Memory B cell (primary cell): ENCODE measurements at places on chromosomes 13 and 19.

GRCh38 chr19:12956446-12957388 is at the start of gene GADD45GIP1:
TSS of gene GADD45GIP1 (minus strand) at chr19:12957223. CDS start at chr19:12957212, 11 bp downstream.
- DNase-seq: peak; percentile 86

DNA sequence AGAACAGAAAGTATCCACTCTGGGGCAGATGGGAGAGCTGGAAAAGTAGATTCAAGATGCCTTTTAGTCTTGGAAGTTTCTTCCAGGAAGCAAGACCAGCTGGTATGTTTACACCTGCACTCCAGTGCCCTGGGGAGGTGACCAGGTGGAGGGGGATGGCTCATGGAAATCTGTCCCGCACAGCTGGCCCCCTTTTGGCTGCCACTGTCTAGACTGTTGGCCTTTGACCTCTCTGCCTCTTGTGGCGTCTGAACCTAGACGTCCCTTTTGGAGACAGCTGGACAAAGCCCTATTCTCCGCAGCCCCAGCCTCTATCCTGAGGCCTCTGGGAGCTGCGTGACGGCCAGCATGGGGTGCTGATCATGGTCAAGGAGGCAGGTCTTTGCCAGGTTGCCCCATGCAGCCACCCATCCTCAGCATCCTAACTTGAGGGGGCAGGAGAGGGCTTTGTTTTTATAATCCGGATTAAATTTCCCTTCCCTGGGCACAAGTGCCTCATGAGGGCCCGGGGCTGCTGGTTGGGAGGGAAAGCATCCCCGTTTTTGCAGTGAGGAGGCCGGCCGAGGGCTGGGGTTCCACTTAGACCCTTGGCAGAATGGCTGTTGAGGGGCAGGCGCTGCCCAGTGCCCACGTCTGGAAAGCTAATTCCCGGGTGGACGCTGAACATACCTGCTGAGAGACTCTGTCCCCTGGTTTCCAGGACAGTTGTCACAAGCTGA is 17.3 kb upstream of the GDF15 start:
- no peak for DNase-seq

DNA sequence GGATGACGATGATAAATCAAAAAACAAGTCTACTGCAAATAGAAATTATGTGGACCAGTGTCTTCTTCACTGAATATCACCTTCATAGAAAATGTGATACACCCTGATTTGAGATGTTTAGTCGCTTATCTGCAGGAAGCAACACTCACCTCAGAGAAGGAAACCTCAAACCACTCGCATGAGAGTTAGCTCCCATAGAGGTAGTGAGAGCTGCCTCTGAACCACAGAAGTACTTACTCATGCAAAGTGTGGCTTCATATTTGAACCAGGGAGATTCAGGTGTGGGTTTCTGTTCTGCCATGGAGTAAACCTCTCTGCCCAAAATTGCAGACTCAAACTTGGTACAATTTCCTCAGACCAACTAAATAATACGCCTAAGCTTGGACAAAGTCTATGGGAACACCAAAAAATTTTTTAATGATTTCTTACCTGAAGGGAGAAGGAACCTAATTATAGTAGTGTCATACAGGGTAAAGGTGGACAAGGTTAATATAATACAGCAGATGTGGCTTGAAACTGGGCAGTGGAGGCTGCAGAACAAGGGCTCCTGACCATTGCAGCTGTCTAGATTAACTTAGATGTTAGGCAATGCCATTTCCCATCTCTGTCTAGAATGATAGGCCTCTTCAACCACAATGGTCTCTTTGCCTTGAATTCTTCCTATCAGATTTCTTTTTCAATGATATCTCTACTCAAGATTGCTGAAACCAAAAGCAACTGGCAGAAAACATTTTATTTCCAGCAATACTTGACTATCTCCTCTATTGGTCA is 29.6 kb upstream of the RCBTB2 start:
- no peak for DNase-seq

- DNase-seq: no peak
Measured at GRCh38 chr13:76522083-76522755, 364.0 kb downstream of the KCTD12 start.

DNA sequence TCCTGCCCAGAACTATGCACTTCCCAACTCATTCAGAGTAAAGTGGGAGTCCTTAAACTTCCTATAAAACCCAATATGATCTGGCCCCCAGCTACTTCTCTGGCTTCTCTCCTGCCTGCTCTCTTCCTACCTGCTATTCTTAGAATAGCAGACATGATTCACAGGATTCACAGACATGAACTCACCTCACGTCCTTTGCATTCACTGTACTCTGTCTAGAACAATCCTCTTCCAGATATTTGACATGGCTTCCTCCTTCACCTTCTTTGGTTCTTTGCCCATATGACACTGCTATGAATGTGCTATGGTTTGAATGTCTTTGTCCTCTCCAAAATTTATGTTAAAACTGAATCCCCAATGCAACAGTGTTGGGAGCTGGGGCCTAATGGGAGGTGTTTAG is 154.9 kb downstream of the UGGT2 start:
- DNase-seq: no peak

DNA sequence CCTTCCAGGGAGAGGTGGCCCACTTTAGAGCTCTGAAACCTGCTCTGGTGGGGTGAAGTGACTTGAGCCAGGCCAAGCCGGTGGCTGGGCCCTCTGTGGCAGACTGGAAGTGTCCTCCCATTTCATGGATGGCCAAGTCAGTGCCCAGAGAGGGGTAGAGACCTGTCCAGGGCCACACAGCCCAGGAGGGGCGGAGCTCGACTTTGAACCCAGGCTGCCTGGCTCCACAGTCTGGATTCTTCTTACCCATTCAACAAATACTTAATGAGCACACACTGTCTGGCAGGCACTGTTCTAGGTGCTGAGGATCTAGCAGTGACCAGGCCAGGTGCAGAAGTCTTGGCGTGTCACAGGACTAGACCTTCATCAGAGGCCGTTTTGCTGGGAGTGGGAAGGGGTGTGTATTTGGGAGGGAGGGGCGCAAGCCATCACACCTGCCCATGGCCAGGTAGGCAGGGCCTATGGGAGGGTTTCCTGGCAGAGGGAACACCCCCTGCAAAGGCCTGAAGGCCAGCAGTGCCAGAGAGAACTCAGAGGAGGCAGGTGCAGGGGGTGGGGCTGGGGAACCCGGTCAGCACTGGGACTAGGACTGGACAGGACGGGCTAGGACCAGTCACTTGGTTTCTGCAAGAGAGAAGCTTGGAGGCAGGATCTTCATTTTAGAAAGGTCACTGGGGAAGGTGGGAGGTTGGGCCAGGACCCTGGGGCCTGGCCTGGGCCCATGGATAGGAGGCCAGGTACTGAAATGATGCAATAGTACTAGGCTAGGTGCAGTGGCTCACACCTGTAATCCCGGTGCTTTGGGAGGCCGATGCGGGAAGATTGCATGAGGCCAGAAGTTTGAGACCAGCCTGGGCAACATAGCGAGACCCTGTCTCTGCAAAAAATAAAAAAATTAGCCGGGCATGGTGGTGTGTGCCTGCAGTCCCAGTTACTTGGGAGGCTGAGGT is 31.8 kb downstream of the DNM2 start:
- no peak for DNase-seq

GRCh38 chr19:41327076-41327575 is 17.2 kb downstream of the CCDC97 start:
- DNase-seq: no peak

DNA sequence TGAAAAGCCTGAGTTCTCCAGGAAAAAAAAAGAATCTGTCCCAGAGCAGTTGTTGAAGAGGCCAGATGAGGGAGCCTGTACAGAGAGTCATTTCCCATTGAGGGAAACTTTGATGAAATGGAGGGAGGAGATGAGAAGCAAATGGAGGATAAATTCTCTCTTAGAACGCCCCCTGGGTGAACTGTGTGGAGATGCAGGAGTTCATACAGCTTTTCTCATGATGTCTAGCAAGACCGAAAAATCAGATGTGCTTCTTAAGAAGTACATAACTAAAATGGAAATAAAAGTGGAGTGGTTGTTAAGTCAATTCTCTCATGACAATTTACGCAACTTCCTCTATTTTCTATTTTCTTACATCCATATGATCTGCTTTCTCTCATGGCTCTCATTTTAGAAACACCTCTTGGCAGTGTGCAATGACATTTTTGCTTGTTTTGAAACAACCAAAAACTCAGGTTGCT is 1263.1 kb downstream of the PCDH9 start:
- DNase-seq: no peak

DNA sequence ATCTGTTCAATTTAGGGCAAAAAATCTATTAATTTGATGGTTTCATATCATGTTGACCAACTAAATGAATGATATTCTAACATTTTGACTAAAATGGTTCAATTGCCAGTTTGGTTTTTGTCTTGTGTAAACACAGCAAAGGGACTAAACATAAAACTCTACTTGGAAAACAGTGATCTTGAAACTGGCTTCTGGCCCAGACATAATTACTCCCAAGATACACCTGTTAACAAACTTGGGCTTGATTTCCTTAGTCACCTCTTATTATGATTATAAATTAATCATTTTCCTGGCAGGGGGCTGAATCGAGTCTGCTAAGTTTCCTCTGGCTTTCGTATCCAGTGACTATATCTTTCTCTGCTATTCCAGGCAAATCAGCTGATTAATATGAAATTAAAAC is 78.0 kb upstream of the OXGR1 start:
- DNase-seq: no peak

- DNase-seq: no peak
Measured at GRCh38 chr19:44623080-44623479, 9.7 kb downstream of the IGSF23 start.

GRCh38 chr19:8456064-8456463 is 11.3 kb downstream of the HNRNPM start:
- no peak for DNase-seq

DNA sequence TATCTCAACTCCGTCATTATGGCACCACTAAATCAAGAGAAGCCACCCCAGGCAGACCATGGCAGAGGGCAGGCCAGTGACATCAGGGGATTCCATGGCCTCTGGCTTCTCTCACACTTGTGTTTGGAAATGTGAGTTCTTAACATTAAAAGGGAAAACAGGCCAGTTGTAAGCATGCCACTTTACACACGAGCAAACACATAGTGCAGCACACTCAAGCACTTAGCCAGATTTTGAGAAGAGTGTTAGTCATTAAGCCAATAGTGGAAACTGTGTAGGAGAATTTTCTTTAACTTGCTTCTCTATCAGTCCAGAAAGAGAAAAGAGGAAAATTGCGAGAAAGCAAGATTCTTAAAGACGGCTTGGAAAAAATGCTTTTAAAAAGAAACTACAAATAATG is 401.5 kb downstream of the TDRD3 start:
- no peak for DNase-seq

- DNase-seq: no peak
Measured at GRCh38 chr19:58229255-58229639, 533 bp downstream of the ZNF544 start.

GRCh38 chr19:49555600-49556411 is 24.6 kb downstream of the NOSIP start:
- DNase-seq: no peak

DNA sequence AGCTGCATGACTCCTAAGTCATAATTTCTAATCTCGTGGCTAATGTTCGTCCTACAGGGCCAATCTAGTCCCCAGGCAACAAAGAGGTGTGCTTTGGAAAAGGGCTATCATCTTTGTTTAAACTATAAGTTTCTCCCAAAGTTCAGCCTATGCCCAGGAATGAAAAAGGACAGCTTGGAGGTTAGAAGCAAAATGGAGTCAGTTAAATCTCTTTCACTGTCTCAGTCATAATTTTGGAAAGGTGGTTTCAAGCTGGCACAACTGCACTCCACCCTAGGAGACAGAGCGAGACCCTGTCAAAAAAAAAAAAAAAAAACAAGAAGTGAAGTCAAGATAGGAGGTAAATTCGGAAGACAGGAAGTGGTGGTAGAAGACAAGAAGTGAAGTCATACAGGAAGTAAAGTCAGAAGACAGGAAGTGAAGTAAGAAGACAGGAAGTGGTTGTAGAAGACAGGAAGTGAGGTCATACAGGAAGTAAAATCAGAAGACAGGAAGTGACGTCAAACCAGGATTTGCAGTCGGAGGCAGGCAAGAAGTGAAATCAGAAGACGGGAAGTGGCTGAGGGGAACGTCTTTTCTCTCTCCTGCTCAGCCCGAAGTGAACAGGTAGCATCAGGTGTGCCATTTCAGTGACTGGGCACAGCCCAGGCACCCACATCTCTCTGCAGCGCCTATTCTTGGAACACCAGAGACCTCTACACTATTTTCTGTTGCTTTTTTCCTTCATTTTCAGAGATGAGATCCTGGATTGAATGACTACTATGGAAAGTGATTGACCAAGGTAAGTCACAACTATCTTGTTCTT is 32.2 kb downstream of the GP6 start:
- peak; percentile 79 for DNase-seq

DNA sequence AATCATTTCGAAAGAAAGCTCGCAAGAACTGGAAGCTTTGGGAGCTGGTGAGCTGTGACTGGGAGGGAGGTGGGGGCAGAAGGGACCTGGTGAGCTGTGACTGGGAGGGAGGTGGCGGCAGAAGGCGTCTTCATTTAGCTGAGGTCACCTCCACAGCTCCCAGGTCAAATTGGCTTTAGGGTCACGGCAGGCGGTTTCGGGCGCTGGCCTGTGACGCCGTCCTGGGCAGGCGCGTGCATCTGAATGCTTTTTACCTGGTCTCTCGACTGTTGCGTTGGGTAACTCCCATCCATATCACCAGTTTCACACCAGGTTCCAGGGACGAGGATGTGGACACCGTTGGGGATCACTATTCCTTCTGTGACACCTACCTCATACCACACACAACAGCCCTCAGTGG is 29.2 kb downstream of the C2CD4C start:
- no peak for DNase-seq

- DNase-seq: no peak
Measured at GRCh38 chr19:4445963-4446703, 11.5 kb downstream of the UBXN6 start.

DNA sequence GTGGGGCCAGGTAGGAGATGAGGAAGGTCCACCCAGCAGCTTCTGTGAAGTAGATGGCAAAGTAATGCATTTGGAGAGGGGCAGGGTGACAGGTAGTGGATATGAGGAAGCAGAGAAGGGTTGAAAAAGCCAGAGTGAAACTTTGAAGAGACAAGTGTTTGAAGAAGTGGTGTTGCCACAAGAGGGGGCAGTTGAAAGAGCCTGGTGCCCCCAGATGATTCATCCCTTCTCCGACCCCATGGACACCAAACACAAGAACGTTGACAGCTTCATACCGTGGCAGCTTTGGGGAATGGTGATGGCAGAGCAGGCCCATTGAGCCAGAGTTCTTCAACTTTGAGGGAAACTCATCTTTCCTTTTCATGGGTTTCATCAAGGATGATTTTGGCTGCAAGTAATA is 19.9 kb downstream of the IFNL3 start:
- no peak for DNase-seq

- DNase-seq: no peak
Measured at GRCh38 chr19:7492142-7492541, 3.3 kb upstream of the PEX11G start.

GRCh38 chr19:15563931-15564330 is 51.1 kb upstream of the CYP4F8 start:
- DNase-seq: no peak

DNA sequence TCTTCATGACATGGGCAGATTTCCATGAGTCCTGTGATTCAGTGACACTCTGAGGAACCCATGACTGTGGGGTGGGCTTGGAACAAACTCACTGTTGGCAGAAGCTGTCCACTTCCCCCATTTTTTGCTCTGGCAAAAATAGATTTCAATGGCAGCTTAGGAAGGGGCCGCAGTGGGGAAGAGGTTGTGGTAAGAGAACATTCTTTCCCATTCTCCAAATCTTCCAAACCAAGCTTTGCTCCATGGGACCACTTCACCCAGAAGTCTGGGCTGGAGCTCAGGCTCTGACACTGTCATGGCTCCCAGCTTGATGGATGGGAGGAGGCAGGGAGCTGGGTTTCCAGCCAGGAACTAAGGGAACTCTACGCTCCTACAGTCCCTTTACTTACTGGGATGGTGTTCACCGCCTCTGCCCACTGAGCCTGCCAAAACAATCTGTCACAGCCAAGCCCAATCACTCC is 24.9 kb upstream of the MEDAG start:
- no peak for DNase-seq
